ENCODE measurements at places on chromosomes 1 and 21.

- DNase-seq, result no peak
Observed at GRCh38 chr1:182684116-182684828, at the start of gene RGS8. Gene RGS8, minus strand, starts transcription at chr1:182684587. Its CDS starts 14,938 bp downstream, at chr1:182669649.

GRCh38 chr1:28845786-28846543 lies 34.0 kb downstream of the OPRD1 start:
- peak; percentile 9 for DNase-seq

DNA sequence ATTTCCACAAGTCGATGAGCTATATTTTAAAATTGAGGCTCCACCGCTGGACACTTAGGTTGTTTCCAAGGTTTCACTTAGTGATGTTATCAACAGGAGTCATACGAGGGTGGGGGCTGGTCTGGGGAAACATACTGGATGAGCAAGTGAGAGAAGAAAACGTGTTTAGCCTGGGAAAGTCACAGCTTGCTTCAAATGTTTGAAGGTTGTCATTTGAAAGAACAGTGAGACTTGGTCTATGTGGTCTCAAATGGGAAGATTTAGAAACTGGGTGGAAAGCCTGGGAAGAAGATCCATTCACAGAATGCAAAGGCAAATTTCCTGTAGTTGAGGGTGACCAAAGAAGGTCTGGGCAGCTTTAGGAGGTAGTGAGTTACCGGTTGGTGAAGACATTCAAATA lies 9.9 kb upstream of the DYRK1A start:
- no peak for DNase-seq

GRCh38 chr21:17139696-17140095 lies 373.1 kb upstream of the CXADR start:
- DNase-seq, result no peak

DNA sequence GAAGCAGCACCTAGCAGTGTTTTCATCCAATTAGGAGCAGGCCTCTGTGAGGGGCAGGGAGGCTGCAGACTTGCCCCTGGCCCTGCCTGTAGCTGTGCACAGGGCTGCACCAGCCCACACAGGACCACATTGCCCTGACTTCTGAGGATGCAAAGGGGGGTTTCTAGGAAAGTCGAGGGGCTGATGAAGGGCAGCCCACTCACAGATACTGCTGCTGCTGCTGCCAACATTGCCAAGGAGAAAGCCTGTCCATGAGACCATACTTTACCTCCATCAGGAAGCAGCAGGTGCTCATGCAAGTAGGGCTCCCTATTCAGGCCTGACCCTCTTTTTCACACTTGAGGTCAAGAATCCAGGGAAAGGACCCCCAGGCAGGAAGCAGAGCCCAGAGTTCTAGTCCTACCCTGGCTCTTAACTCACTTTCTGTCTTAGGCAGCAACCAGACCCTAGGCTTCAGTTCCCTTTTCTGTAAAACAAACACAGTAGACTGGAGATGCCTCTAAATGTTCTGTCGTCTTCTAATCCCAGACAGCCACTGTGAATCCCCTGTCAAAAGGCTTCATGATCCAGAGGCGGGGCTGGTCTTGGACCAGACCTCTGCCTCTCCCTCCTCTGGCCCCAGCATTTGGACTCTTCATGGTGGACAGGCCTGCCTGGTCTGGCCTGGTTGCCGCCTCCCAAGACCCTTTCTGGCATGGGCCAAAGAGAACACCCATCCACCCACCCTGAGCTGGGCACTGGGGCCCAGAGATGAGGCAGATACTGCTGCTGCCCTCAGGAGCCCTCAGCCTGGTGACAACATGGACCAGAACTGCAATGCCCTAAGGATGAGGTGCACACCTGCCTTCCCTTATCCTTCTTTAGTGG lies 120.2 kb downstream of the GLIS1 start:
- DNase-seq, result no peak

DNA sequence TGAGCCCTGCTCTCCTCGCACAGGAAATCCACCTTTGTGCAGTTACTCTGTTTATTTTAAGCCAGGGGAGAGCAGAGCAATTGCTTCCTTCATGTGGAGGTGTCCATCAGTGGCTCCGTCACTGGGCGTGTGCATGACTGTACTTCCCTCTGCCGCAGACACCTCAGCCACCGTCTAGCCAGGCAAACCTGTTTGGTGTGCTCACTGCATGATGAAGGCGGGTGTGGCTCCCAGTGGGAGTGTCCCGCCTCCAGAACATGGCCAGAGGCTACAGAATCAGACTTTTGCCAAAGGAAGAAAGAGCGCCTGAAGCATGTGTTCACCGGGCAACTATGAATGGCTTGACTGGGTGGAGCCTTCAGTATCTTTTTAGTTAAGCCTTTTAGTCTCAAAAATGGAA lies 26.1 kb upstream of the LAMC2 start:
- DNase-seq, result no peak

- no peak for DNase-seq
Observed at GRCh38 chr21:45427331-45428271, 22.6 kb downstream of the COL18A1 start.

DNA sequence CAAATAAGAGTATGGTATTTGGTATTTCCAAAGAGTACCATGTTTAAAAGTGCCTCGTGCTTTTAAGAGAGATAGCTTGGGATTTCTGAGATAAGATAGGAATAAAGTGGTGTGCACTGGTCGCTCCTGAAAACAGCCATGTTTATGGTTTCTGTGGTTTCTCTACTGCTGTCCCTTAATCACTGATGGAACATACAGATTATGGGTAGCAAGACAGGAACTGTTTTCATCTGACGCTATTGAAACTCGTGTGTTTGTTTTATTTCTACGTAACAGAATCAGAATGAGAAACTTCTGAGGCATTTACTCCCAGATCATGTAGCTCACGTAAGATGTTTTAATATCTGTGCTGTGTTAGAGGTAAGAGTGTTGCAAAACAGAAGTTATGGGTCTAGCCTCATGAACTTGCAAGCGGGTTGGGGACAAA lies 126.0 kb downstream of the KIAA0319L start:
- DNase-seq, result no peak
